Globus pallidus (tissue), 1 donor: ENCODE measurements at places on chromosomes 4 and X.

- DNase-seq = no peak
Measured at GRCh38 chrX:128807367-128807766, 715.9 kb downstream of the SMARCA1 start.

DNA sequence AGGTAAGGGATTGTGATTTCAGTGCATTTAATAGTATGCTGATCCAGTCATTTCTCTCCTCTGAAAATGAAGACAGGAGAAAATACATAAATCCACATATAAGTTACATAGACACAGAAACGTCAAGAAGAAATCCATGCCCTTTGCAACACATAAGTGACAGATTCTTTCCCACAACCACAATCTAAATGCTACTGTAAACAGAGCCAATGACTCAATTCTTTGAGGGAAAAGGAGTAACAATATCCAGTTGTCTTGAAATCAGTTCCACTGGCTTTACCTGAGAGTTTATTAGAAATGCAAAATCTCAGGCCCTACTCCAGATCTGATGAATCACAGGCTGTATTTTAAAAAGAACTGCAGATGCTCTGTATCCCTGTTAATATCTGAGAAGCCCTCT, 66.4 kb downstream of the ARAP2 start:
- DNase-seq = no peak

DNA sequence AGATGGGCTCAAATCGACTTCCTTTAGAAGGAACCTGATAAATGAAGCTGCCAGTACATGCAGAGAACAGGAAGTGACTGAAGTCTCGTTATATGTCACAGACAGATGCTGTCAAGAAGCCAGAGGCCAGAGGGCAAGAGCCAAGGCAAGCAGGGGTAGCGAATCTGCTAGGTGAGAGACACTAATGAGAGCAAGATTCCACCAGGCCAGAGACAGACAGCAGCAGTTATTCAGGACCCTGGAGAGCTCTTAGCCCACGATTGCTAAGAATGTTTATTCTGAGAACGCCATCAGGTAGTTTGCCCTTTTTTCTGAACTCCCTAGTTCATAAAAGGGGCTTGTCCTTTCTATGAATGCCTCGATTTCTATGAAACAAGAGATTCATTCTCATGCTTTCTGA, 73.7 kb downstream of the BEND2 start:
- DNase-seq = no peak

DNA sequence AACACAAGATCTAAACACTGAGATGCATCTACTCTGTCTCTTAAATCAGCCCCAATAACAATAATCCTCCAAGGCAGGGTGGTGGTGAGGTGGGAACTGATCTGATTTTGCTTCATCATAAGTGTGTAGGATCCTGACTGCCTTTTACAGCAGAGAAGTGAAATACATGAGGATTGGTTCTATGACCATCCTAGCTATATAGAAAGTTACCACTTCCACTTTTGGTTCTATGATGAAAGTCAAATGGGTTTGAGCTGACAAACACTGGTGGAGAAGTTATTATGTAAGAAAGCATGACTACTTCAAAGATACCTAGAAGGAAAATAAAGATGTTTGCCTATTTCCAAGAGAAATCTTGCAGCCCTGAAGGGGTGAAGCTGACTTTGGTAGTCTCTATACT, 181.6 kb downstream of the NKX6-1 start:
- DNase-seq = no peak

DNA sequence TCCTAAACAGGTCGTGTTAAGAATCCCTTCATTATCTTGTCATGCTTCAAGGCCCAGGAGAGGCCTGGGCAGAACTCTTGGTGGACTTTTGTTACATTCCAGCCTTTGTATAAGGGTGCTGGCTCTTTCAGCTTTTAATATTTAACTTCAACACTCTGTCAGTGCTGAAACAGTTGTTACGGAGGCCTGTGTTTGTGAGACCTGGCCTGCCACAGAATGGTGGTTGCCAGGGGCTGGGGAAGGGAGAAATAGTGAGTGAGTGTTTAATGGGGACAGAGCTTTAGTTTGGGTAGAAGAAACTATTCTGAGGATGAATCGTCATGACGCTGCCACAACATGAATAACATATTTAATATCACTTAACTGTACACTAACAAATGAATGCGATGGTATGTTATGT, 1027.6 kb upstream of the PRKX start:
- DNase-seq = no peak

- no peak for DNase-seq
Measured at GRCh38 chrX:150155436-150156035, 207.6 kb upstream of the MAMLD1 start.

DNA sequence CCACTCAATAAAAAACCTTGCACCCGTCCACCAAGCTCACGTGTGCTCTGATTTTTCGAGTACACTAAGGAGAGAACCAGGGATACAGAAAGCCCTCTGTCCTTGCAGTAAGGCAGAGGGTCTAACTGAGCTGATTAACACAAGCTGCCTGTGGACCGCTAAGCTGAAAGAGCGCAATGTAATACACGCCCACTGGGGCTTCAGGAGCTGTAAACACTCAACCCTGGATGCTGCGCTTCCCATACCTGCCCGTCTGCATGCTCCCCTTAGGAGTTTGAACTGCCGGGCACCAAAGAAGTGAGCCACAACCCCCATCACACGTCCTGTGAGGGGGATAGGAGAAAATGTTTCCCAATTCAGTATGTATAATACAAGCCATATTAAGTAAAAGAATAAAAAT, 664.8 kb downstream of the PCDH18 start:
- no peak for DNase-seq

- DNase-seq = no peak
Measured at GRCh38 chrX:18935893-18936292, 48.0 kb downstream of the PHKA2 start.

DNA sequence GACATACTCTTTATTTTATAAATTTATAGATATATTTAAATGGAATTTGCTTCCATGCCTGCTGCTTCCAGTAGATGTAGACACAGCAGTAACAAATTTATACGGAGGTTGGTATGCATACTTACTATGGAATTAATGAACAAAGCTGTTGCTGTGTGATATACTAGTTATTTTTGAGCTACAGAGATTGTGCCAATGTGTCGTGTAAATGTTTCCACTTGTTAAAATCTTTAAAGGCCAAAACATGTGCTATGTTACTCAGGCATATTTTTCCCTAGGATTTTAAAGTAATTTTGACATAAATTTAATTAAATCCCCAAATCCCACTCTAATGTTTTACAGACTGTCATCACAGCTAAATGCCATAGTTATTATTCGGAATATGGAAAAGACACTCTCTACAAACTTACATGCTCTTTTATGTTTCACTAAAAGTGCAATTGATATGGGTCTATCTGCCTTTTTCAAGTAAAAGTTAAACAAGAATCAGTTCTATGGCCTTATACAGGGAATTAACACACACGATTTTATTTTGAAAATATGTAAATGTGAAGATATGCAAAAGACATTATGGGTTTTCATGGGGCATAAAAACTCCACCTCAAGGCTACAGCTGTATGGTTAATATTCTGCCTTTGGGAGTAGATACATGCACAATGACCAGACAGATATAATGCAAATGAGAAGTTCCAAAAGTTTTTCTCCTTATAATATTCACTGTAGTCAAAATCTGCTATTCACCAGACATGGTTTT, 256.8 kb downstream of the FSTL5 start:
- DNase-seq = no peak

GRCh38 chr4:140222171-140222570, 68.2 kb upstream of the MAML3 start:
- DNase-seq = no peak

DNA sequence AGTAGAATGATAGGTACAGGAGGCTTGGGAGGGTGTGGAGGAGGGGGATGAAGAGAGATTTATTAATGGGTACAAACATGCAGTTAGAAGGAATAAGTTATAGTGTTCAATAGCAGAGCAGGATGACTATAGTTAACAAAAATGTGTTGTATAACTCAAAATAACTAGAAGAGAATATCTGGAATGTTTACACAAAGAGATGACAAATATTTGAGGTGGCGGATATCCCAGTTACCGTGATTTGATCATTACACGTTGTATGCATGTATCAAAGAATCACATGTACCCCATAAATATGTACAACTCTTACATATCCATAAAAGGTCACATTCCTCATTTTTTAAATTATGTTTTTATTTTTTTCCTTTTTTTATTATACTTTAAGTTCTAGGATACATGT, 456.6 kb downstream of the MAGEB5 start:
- DNase-seq = no peak

DNA sequence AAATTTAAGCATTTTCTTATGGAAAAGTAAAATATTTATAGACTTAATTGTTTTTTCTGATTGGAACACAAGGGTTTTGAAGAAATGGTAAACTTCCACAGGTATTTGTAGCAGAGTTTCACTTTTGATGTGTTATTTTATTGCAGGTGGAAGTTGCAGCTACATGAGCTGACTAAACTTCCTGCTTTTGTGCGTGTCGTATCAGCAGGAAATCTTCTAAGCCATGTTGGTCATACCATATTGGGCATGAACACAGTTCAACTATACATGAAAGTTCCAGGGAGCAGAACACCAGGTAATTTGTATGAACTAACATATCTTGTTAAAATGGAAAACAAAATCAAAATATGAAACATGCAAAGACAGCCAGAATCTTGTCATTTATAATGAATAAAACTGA, 117.4 kb downstream of the DIPK2B start:
- DNase-seq = no peak

- peak; percentile 17 for DNase-seq
Measured at GRCh38 chr4:149896432-149896831, 80.8 kb upstream of the IQCM start.

- DNase-seq = no peak
Measured at GRCh38 chr4:100113732-100114131, 76.5 kb downstream of the DDIT4L start.

DNA sequence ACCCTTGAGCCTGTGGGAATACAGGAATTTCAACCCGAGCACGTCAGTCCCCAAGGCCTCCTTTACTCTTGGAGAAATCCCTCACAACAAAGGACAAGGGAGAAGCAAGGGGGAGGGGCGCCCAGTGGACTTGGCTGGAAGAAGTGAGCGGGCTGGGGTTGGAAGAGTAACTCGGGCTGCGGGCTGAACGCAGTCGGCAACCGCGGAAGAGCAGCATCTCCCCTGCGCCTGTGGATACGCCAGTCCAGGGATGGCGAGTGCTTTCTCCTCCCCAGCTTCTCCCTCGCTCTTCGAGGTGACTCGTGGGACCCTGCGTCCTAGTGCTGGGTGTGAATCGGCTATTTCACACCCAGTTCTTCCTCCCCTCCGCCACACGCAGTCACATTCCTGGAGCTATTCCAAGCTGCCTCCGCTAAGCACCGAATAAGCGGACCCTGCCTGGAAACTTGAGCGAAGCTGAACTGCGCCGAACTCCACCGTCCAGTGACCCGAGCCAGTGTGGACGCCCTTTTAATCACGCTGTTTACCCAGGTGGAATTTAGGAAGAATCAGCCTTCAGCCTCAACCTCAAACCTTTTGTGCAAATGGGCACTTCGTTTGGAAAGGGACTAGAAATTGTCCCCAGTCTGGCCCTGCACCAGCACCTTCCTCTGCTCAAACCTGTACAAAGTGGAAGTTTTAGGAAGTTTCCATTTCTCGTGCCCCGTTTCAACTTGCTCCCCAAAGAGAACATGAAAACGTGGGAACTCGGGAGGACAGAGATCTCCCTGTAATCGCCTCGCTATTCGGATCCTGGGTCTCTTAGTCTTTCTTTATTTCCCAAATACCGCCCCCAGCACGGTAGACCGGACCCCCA, 64.3 kb upstream of the WDR17 start:
- DNase-seq = peak; percentile 78

DNA sequence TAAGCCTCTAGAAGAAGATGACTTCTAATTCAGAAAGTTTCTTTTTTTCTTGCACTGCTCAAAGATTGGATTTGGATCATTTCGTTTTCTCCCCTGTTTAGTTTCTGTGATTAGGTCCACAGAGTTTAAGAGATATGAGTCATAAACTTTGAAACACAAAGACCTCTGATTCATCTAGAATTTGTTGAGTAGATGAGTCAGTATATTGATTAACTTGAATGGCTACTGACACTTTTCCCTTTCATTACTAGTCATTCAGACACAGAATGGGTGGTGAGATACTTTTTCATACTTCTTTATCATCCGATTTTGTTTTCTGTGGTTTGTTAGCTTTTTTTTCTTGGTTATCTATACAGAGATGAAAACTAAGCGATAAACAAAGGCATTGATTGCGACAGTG, 34.1 kb upstream of the AFF2 start:
- DNase-seq = no peak

GRCh38 chrX:13389501-13389900, 69.6 kb upstream of the ATXN3L start:
- no peak for DNase-seq

DNA sequence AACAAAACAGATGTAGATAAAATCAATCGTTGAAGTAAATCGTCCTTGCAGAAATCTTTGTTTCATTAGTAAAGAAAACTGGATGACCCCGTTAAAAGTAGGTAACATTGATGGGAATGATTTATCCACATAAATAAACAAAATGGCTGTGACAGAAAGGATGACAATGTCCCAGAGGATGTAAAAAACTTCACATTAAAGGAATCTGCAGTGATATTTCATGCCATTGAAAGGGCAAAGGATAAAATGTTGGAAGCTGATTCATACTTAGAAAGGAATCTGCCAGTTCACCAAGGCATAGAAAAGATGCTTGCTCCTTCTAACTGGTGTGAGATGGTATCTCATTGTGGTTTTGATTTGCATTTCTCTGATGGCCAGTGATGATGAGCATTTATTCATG, 24.2 kb upstream of the EPGN start:
- DNase-seq = no peak

- no peak for DNase-seq
Measured at GRCh38 chrX:13463608-13464007, 105.8 kb upstream of the EGFL6 start.

- DNase-seq = no peak
Measured at GRCh38 chr4:175584901-175585300, 227.2 kb downstream of the GPM6A start.

- DNase-seq = peak; percentile 15
Measured at GRCh38 chr4:7419961-7420660, 14.6 kb downstream of the PSAPL1 start.

DNA sequence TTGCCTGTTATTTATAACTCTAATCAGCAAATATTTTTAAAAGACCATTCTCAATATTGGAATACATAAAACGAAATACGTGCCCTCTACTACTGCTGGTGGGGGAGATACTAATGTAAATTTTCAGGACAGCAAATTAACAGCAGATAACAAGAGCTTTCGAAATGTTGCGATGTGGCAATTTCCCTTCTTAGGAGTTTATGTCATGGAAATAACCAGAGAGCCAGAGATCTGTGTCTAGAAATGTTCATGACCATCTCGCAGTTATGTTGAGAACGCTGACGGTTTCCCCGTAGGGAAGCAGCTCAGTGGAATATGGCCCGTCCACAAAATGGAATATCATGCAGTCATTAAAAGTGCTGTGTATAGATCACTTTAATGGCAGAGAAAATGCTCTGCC, 238.4 kb upstream of the PSAPL1 start:
- no peak for DNase-seq

- no peak for DNase-seq
Measured at GRCh38 chr4:8422327-8422726, 18.2 kb downstream of the ACOX3 start.

GRCh38 chrX:68146054-68146453, 287.2 kb downstream of the OPHN1 start:
- peak; percentile 44 for DNase-seq
